Activated CD4-positive, CD25-positive, alpha-beta regulatory T cell treated with anti-CD3 and anti-CD28 coated beads, Interleukin-2, amount 50 U/mL, for 72 hours (primary cell): ENCODE measurements at places on chromosomes 11 and 22.
A peak's percentile ranks its signal among the peaks of the same experiment; 100 is the strongest.

GRCh38 chr11:126436209-126436755 is 80.8 kb downstream of the ST3GAL4 start:
- no peak for DNase-seq

DNA sequence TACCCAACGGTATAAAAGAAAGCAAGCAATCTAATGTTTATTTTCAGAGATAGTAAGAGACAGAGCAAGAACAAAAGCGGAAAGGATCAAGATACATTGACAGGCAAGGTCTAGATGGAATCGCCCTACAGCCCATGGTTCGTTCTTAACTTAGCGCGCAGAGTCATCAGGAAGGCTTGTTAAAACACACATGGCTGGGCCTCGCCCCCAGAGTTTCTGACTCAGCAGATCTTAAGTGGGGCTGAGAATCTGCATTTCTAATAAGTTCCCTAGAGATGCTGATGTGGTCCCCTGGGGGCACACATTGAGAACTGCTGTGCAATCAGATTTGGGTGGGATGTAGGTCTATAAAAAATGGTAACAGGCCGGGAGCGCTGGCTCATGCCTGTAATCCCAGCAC is 35.8 kb upstream of the CHRM4 start:
- no peak for DNase-seq

DNA sequence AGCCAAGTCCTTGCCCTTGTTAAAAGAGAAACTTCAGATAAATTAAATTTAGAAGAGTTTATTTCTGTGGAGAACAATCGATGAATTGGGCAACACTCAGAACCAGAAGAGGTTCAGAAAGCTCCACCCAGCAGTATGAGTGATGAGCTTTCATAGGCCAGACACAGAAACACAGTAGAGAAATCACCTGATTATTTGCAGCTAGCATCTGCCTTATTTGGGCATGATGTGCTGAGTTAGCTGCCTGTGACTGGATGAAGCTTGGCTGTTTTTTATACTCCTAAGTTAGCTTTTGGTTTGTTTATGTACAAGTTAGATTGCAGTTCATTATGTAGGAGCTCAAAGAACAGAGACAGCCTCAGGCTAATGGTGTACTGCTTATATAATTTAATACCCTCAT is 269.5 kb upstream of the SESN3 start:
- DNase-seq = no peak

DNA sequence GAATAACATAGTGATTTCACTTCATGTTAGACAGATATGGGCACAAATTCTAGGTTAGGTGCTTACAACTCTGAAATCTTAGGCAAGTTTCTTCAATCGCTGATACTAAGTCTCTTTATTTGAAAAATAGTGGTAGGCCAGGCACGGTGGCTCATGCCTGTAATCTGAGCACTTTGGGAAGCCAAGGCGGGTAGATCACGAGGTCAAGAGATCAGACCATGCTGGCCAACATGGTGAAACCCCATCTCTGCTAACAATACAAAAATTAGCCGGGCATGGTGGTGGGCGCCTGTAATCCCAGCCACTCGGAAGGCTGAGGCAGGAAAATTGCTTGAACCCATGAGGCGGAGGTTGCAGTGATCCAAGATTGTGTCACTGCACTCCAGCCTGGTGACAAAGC is 729.4 kb downstream of the METTL15 start:
- no peak for DNase-seq

DNA sequence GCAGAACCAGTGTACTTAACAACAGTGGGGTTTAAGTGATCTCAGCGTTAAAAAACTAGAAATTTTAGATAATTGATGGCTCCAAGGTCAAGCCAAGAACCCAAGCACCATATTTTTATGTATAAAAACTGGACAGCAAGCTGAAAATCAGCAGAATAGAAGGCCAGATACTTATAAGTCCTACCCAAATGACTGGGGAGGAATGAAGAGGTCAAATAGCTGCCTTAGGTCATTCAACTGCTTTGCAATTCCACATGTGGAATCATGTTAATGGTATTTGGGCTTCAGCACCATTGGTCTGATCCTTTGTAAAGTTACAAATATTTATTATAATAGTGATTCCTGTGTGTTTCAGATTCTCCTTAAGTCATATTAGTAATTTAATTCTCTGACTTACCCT is 108.4 kb downstream of the FAT3 start:
- DNase-seq = no peak

DNA sequence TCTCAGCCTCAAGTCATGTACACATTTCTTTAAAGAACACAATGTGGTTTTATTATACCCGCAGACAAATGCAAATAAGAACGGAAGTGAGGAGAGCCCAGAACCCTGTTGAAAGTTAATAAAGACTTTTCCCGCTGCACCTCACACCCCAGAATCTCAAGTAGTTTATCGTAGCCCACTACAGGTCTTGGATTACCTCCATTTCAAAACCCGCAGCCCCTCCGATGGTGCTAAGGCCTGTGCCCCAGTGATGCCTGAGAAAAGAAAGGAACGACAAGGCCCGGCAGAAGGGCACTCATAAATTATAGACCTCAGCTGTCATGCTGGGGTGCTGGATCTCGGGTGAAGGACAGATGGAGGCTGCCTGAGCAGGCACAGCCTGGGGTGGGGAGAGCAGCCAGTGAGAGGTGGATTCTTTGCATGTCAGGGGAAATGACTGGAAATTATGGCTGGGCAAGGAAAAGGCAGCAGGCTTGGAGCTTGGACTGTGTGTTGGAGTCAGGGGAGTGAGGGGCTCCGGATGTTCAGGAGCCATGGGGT is 354.1 kb downstream of the NTM start:
- DNase-seq = no peak

DNA sequence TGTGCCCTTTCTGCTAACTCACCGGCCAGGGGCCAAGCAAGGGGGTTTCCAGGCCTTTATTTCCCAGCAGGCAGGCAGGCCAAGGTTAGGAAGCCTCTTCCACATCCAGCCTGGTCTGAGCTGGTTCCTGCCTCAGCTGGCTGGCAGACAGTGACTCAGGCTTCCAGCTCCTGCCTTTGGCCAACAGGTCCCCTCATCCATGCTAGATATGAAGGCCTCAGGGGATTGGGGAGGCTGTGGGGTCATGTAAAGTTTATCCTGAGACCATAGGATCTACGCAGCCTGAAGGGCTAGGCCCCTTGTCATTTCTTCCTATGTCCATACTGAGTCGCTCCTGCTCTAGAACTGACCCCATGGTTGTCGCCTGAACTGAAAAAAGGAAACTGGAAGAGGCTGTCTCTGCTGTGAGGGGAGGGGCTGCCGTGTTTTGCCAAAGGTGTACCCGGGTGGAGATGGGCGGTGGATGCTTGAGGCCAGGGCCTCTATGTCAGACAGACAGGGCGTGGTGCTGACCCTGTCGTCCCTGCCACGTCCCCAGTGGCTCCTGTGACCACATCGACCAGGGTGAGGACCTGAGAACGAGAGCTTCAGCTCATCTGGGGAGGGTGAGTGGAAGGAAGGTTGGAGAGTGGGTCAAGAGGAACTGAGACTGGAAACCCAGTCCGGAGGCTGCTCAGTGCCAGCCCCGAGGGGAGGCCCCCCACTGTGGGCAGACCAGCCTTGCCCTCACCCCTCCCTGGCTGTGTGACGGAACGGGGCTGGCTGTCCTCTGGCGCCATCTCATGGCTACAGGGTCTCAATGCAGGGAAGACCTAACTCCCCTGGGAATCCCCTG is 17.0 kb downstream of the P2RY6 start:
- peak; percentile 47 for DNase-seq

GRCh38 chr11:66046901-66047300 is 2.1 kb downstream of the GAL3ST3 start:
- DNase-seq = no peak

DNA sequence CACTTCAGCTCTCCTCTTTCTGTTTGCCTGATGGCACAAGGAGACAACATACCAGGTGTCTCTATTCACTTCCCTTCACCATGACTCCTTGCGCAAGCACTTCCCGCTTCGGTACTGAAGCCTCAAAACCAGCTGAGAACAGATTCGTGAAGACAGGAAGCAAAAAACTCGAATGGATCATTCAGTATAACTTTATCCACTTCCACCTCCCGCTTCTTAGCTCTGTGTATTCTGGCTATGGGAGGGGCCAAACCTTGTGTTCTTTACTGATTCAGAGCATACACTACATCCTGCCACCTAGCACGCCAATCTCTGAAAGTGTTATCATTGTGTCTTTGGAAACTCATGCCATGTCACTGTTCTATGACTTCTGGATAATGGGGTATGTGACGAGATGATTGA is 62.2 kb upstream of the ADA2 start:
- peak; percentile 27 for DNase-seq

GRCh38 chr11:130731401-130731800 is 184.9 kb downstream of the SNX19 start:
- DNase-seq = no peak

DNA sequence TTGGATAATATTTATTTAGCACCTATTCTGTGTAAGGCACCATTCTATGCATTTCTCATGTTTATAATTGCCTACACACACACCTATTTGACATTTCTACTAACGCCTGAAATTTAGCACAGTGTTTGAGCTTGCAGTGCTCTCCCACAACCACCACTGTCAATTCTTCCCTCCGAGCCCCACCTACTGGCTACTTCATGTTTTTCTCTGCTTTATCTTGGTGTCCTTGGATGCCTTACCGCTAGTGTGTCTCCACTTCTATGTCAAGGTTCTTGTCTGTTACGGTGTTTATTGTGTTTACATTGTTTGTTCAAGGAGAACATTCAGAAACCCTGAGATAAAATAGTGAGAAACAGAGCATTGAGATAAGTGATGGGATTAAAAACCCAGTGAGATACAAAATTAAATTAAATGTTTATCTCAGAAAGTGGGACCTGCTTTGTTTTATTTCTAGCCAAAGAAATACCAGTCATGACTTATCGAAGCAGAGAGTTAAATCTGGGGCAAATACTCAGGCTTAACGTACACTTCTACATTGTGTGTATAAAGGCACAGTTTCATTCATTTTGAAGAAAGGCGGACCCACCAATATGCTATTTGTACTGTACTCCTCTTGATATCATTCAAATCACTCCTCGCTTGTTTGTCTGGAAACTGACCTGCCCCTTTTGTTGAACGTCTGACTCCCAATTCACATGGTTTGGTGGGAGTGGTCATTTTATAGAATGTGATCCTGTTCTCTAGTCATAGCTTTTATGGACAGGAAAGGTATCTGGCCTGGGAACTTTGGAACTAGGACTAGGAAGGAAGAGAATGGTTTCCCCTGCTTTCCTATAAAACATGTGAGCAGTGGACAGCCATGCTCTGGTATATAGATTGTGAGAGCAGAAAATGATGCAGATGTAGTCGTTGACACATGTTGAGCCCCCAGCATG is 39.2 kb upstream of the SLC36A4 start:
- DNase-seq = no peak

- DNase-seq = no peak
Measured at GRCh38 chr11:128717516-128717915, 23.6 kb downstream of the FLI1 start.

GRCh38 chr22:46829117-46829891 is 66.9 kb downstream of the TBC1D22A start:
- DNase-seq = no peak

- DNase-seq = peak; percentile 85
Measured at GRCh38 chr11:123301696-123302400, 106.8 kb upstream of the CLMP start.

DNA sequence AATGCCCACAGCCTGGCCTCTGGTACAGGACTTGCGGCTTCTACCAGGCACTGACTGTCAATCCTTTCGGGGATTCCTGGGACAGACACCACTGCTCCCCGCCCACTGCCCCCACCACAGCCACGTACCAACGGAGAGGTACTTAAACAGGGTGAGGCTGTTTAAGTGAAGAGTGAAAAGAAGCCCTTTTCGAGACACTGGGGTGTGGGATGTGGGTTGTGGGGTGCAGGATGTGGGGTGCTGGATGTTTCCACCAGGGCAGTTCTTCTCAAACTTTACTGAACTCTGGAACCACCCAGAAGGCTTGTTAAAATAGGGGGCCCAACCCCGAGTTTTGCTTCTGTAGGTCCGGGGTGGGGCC is 34.2 kb upstream of the PRR5 start:
- DNase-seq = peak; percentile 53

DNA sequence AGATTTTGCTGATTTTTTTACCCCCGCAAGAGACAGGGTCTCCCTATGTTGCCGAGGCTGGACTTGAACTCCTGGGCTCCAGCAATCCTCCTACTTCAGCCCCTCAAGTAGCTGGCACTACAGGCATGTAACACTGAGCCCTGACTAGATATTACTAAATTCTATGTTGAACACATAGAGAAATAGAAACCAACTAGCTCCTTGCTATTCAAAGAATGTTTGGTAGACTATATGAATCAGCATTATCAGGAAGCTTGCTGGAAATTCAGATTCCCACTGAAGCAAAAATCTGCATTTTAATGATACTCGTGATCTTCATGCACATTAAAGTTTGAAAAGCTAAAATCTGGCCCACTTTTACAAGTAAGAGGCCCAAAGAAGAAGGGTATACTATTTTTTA is 11.9 kb downstream of the TMEM41B start:
- no peak for DNase-seq

GRCh38 chr22:33513388-33514338 is 406.6 kb downstream of the LARGE1 start:
- DNase-seq = no peak

GRCh38 chr11:59088162-59088561 is 2.1 kb downstream of the GLYATL1B start:
- DNase-seq = no peak

DNA sequence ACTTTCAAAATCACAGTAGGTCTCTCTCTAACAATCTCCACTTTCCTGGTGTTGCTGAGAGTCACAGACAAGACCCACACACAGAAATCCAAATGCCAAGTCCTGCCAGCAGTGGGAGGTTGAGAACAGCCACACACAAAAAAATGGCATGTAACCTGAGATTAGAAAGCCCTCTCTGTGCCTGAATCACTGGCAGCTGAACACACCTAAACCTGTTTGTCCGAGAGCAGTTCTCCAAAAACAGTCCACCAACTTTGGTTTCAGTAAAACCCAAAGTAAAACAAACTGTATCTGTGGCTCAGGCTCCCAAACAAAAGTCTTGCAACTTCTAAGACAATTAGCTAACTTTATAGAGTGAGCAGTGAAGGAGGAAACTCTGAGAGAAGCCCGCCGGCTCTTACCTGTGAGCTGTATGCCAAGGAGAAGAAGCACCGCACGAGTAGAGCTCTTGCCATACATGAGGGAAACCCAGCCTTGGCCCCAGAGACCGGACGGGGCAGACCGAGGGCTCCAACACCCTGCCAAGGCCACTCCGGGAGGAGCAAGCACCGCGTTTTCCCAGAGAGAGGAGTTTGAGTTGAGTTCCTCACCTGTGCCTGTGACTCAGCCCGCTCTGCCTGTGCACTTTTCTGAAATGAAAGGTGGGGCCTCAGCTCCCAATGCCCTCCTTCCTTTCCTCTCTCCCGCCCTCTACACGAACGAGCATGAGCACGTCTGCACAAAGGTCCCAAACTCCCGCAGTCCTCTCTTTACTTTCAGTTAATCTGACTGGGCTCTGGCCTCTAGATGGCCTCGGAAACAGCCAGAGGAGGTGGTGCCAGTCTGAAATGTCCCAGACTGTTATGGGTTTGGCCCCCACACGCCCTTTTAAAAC is at the start of gene MPZL2:
Gene MPZL2 (minus strand): TSS at position 603 of the 874 bp plus-strand sequence. CDS start 144 bp downstream, at position 459.
- no peak for DNase-seq

DNA sequence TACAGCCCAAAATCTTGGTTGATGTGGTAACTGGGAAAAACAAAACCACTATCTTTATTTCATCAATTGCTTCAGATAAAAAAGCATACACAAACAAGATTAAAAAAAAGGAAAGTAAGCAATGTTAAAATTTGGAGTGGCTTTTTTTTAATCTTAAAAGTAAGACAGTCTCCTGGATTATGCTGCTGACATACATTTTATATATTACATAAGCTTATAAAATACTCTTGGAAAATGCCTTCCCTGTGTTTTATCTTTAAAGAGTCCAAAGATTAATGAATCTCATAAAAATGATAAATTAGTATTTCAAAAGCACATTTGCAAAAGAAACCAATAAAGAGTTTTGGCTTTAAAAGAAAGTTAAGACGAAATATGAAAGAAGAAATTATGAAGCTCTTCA is 132.7 kb downstream of the DLG2 start:
- no peak for DNase-seq
